GM19239 (cell line): ENCODE measurements at places on chromosomes 2 and 18.

DNA sequence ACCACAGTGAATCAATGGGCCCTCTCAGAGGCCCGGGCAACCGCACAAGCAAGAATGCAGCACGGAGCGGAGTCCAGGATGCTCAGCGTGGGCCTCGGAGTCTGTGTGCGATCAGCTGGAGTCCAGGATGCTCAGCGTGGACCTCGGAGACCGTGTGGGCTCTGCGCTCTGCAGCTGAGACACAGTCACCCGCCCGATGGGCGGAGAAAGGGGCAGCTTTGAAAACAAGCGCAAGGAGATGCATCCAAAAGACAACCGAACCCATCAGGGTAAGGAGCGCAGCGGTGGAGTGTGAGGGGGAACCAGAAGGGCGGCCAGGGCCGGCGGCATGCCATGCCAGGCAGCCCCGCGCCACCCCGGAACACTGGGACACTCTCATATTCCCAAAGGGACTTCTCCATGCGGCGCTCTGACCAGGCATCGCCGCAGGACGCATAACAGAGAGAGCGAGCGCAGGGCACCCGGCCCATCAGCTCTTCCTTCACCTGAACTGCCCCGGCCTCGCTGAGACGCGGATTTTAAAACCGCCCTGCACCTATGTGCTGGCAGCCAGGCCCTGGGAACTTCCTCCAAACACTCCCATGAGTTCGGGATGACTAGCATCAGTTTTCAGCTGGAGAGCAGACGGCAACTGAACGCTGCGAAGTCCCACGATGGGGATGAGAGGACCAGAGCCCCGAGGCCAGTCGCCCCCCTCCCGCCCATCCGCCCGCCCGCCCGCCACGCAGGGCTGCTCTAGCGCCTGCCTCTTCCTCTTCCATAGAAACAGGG lies 44.7 kb downstream of the MC5R start:
- no peak for DNase-seq

GRCh38 chr2:174699993-174700766 lies 64.1 kb downstream of the CHRNA1 start:
- DNase-seq, result peak; percentile 36

- DNase-seq, result no peak
Observed at GRCh38 chr18:24271381-24272228, 126.0 kb downstream of the OSBPL1A start.

- DNase-seq, result no peak
Observed at GRCh38 chr2:72316774-72317173, 169.1 kb upstream of the CYP26B1 start.

- DNase-seq, result no peak
Observed at GRCh38 chr2:231479455-231479854, 15.2 kb upstream of the NCL start.

DNA sequence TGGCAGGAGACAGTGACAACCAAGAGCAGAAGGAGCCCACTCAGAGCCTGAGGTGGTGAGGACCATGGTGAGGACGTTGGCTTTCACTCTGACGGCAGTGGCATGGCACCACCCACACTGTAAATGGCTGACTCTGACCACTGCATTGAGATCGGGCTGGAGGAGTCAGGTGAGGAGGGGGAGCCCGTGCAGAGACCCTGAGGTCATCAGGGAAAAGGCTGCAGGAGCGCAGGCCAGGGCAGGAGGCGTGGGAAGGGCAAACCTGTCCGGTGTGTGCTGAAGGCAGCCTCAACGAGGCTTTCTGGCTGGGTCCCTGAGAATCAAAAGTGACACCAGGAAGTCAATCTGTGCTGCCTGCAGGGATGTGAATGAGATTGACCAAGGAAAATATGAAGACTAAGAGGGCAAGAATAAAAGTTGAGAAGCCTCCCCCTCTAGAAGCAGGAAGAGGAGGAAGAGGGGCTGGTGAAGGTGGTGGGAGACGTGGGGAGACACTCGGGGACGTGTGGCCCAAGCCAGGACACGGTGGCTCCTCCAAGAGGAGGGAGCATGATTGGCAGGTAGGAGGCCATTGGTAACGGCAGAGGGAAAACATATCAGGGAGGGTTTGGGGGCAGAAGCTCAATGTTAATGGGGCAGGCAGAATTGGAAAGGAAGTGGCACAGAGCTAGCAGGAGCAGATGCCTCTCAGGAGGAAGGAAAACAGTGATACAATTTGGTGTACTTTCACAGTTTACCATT lies 2.0 kb upstream of the OR6B3 start:
- DNase-seq, result no peak

DNA sequence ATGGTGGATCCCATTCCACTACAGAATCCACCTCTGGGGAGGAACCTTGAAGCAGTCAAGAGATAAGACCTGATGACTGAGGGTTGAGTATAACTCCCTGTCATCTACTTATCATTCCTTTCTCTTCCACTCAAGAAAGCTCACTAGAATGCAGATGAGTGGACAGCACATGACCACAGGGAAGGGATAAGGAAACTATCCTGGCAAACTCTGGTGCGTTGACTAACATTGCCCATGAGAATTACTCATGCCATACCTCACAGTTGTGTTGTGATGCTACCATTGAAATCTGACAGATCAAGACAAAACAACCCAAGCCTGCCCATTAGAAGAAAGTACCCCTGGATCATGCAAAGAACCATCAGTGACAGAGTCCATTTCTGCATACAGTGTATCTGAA lies 26.5 kb downstream of the SLC16A14 start:
- no peak for DNase-seq
